ENCODE measurements at places on chromosomes 3 and 15. TPM values are rescaled to one million over a fixed set of nuclear protein-coding genes. Genes with fewer than 3 reads are reported as not detected.
A peak's percentile ranks its signal among the peaks of the same experiment; 100 is the strongest.

NR1I2 gene
- not detected for total RNA-seq

DAPK2 gene
- total RNA-seq = 24.4 TPM

TUSC7 gene
- total RNA-seq = not detected

ALS2CL gene
- total RNA-seq = 0.20 TPM

RLBP1 gene
- total RNA-seq = 6.6 TPM

ELL3 gene
- 51.2 TPM for total RNA-seq

C15orf62 gene
- 3.1 TPM for total RNA-seq

IGSF10 gene
- total RNA-seq = 0.07 TPM

PAQR9 gene
- 0.06 TPM for total RNA-seq

ANKDD1A gene
- total RNA-seq = 0.95 TPM

CSNK1G1 gene
- total RNA-seq = 15.7 TPM

GRCh38 chr3:42499478-42499871, 3.0 kb upstream of the VIPR1 start:
- DNase-seq = no peak

DNA sequence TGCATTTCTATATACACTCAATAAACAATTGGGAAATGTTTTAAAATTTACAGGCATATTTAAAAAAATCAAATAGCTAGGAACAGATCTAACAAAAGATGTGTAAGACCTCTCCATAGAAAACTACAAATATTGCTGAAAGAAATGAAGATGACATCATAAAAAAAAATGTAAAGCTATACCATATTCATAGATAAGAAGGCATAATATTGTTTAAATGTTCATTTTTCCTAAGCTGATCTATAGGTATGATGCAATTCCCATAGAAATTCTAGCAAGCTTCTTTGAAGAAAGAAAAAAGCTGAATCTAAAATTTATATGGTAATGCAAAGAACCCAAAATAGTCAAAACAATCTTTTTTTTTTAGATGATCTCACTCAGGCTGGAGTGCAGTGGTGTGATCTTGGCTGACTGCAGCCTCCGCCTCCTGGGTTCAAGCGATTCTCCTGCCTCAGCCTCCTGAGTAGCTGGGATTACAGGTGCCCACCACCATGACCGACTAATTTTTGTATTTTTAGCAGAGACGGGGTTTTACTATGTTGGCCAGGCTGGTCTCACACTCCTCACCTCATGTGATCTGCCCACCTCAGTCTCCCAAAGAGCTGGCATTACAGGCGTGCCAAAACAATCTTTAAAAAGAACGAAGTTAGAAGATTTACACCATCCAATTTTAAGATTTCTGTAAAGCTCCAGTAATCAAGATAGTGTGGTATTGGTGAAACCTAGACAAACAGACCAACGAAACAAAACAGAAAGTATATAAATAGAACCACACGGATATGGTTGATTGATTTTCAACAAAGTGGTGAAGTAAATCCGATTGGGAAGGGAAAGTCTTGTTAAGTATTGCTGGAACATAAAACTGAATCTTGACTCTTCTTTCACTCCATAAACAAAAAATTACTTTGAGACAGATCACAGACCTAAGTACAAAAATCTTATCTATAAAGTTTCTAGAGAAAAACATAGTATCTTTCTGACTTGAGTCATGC, 6.3 kb upstream of the BHLHE40 start:
- no peak for DNase-seq

DNA sequence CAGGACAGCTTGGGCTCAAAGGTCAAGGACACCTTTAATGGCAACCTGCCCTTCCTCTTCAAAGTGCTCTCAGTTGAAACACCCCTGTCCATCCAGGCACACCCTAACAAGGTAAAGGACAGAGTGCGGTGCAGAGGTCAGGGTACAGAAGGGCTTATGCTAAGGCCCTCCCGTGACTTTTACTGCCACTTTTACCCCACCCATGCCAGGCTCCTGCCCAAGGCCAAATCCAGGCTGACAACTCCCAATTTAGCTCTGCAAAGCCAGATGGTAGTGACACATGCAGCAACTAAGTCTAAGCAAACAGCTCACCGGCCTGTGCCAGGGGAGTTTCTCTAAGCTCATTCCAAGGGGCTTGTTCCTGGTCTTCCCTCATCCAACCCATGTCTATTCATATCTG, 1.6 kb downstream of the MPI start:
- no peak for DNase-seq

GRCh38 chr3:13536432-13536831, 12.5 kb upstream of the FBLN2 start:
- no peak for DNase-seq

DNA sequence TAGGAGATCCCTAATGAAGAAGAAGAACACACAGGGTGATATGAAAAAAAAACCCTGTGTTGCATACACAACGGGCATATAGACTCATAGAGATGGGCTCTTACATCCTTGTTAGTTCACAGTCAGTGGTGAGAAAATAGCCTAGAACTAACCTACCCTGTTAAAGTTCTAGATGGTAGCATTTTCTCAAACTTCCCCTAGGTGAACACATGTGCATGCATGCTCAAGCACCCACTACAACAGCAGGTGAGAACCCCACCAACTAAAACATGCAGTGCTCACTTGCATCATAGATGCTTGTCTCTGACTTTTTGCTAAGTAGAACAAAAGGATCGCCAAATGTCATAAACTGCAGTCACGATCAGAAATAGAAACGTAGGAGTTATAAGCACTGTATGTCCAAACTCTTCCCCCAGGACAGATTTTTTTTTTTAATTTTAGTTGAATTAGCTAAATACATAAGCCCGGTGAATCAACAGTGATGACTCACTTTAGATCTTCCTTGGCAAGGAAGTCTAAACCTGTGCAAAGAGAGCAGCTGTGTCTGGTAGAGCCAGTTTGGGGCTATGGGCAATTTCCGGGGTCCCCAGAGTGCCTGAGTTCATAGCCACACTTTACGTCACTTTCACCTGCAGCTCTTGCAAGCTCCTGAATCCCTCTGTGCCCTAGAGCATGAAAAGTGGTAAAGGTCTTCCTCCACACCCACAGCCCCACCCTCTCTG, 96.2 kb upstream of the SEMA6D start:
- no peak for DNase-seq

DNA sequence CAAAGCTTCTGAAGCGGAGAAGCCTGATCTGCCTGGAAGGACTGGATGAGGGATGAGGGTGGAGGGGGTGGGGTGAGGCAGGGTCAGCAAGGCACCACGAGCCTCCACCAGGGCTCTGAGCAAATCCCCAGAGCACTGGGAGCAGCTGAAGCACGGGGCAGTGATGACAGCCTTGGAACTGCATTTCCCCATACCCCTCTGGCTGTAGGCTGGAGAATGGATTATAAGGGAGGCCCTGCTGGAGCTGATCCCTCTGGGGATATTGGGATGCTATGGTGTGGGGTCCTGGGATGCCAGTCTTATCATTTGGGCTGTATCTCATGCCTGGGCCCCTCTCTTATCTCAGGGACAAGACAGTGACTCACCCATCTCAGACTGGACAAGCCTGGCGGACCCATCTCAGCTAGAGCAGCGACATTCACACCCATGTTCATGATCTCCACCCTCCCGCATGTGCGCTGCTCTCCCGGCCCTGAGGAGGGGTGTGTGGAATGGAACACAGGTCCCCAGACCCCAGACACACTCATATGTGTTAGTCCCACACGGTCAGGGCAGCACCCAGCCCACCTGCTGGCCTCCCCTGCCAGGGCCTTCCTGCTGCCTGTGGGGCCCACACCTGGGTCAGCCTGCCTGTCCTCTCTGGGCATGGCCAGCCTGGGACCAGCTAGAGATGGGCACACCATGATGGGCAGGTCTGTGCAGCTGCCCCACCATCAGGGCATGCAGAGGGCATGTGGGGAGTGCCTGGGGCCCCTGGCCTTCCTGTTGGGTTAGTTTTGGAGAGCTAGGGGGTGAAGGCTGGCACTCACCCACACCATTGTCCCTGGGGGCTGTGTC, 97.1 kb downstream of the FBLN2 start:
- DNase-seq = no peak

DNA sequence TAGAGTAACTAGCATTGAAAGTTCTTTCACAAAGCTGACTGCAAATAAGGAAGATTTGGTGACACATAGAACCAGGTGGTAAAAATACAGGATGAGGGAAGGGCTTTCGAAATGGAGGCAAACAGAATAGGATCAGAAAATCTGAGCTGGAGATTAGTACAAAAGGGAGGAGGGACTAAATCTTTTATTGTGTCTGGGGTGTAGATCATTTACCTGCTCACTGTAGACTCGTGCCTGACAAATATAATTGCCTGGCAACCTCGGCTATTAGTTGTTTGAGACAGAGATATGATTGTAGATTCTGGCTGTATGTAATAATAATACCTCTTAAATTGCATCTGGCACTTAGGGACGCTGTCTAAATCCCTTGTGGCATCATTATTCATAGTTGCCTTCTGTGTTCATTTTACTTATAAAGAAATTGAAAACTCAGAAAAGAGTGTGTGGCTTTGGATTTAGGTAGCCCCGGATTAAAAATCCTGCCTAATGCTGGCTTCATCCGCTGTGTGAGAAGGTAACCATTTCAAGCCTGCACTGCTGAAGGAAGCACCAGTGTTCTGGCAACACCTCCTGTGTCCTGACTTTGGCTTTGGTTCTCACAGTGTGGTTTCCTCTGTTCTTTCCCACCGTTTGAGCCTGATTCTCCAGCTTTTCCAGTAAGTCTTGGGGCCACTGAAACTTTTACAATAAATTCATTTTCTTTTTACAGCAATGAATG, 25.0 kb upstream of the GPR160 start:
- DNase-seq = no peak

DNA sequence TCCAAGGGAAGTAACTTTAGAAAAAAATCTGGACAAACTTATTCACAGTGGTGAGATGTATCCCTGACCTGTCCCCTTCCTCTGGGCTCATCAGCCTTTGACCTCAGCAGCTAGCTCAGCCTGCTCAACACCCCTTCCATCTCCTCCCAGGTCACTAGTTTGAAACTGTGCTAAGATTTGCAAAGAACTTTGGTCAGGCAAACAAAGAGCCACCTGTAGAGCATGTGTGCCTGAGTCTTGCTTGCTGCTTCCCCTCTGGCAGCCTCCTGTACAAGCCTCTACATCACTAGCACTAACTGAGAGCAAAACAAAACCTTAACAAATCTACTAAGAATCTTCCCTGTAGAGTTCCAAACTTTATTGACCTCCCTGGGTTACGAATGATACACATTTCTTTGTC, 43.9 kb downstream of the NR1I2 start:
- DNase-seq = no peak

DNA sequence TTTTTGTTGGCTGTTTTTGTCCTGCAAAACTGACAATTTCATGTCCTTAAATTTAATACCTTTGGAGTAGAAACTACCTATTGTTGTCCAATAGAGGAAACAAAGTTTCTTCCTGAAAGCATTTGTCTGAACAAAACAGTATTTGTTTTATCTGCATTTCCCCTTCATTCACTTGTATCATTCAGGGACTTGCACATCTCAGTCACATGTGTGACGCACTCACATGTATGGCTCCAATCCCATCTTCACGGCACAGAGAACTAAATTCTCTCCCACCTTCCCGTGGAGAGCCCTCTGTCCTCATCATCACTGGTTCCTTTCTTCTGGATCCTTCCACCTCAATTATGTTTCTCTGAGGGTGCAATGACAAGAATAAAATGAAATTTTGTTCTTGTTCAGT, 49.5 kb upstream of the GOLGA8J start:
- no peak for DNase-seq

DNA sequence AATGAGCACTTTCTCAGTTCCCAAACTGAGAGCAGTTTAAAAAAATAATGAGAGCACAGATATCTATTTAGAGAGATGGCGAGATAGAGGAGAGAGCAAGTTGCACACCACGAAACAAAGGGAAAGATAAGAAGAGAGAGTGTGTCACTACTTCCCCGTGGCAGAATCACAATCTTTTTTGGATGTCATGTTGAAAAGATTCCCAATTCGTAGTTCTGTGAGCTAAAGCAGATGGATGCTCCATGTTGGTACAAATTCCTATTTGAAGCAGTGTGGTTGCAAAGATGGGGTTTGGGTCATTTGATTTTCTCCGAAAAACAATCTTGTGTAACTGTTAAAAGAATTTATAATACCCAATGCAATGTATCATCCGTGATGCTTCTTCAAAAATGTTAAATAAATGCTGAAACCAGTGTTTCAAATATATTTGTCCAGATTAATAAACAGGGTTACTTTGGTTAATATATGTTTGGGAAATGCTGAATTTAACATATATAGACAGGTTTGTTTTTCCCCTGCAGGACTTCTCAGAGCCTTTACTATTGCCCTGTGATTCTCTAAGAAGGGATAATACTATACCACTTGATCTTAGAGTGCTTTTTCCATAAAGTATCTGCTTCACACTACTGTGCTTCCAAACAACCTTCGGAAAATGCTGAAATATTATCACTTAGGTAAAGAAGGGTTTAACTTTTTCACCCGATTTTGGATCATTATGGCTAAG, 128.5 kb downstream of the MDFIC2 start:
- no peak for DNase-seq

DNA sequence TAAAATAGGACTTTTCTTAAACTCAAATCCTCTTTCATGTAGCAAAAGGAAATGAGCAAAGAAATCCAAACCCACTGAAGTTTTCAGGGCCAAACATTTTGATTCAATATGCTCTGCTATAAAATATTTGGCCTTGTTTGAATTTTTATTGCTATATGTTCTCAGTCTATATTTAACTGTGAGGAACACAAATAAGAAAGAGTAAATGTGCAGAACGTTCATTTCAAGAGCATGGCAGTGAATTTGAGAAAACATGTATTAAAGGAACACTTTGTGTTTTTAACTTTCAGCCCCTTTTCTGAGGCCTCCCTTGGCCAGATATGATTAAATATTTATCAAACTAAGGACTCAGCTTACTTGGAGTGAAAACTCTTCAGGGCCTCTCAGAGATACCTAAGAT, 124.7 kb upstream of the CCNL1 start:
- DNase-seq = no peak

- no peak for DNase-seq
Measured at GRCh38 chr3:166810741-166811445, 569.2 kb downstream of the ZBBX start.

- DNase-seq = no peak
Measured at GRCh38 chr3:89787979-89788378, 680.6 kb downstream of the EPHA3 start.

GRCh38 chr3:191369616-191370010, 39.3 kb upstream of the UTS2B start:
- peak; percentile 18 for DNase-seq

DNA sequence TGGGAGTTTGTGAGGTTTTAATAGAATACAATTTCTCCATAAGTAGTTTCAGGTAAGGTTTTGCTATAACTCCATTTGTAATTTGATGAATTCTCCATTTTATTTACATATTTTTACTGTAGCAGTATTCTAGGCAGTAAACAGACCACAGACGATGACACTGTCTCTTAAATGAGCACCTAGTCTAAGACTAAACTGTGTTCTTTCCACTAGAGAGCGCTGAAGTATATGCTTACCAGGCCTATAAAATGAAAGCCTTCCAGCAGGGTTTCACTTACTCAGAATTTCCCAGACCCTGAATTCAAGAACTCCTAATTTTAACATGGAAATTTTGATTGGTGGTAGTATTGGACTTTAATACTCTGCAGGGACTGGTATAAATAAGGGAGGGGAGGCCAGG, 41.6 kb downstream of the POLG start:
- no peak for DNase-seq

Data from G401 (cell line).